ENCODE measurements at places on chromosomes 16 and 17.
A peak's percentile ranks its signal among the peaks of the same experiment; 100 is the strongest.

DNA sequence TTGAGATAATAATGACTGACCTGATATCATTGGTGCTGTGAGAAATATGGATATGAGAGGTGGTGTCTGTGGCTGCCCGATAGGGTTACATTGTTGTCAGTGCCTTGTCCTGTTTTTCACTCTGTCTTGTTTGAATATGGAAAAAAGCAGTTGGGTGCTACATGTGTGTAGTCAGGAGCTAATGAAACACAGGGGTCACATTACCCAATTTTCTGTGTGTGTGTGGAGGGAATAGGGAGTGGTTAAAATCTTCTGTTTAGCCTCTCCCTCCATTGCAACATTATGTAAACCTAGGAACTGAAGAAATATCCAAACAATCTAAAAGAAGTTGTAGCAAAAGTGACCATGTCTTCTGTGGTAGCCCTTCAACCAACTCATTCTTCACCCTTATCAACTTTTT, 527.7 kb upstream of the SOX9 start:
- DNase-seq, result no peak

GRCh38 chr17:82519971-82520903, 705 bp downstream of the FOXK2 start:
- no peak for DNase-seq

GRCh38 chr17:21232033-21232749, 18.2 kb upstream of the TMEM11 start:
- no peak for DNase-seq

- no peak for DNase-seq
Measured at GRCh38 chr16:82560805-82561325, 65.9 kb upstream of the CDH13 start.

- no peak for DNase-seq
Measured at GRCh38 chr17:82193520-82194220, 19.0 kb downstream of the CCDC57 start.

- DNase-seq, result no peak
Measured at GRCh38 chr16:25912321-25912720, 220.6 kb downstream of the HS3ST4 start.

GRCh38 chr16:3112881-3113574, 642 bp downstream of the ZNF205 start:
- DNase-seq, result no peak

DNA sequence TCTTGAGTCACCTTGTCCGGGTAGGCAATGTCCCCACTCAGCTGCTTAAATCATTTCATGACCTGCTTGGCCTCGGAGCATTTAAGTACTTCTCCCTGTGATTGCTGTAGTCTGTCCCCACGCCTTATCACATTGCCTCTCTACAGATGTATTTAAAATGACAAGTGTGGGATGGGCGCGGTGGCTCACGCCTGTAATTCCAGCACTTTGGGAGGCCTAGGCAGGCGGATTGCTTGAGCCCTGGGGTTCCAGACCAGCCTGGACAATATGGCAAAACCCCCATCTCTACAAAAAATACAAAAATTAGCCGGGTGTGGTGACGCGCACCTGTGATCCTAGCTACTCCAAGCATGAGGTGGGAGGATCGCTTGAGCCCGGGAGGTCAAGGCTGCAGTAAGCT, 1.3 kb upstream of the GJC1 start:
- no peak for DNase-seq

DNA sequence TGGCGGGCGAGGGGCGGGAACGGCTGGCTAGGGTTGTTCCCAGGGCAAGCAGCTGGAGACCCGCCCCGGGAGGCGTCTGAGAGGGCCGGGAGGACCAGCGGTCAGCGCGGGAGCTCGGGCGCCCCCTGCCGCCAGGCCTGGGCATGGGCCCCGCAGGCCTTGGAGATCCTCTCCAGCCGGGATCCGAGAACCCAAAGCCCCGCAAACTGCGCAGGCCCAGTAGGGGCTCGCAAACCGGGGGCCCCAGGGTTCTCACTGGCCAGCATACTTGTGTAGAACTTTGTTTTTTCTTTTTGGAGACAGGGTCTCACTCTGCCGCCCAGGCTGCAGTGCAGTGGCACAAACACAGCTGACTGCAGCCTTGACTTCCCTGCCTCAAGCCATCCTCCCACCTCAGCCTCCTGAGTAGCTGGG, 20.8 kb upstream of the ZNF423 start:
- no peak for DNase-seq

DNA sequence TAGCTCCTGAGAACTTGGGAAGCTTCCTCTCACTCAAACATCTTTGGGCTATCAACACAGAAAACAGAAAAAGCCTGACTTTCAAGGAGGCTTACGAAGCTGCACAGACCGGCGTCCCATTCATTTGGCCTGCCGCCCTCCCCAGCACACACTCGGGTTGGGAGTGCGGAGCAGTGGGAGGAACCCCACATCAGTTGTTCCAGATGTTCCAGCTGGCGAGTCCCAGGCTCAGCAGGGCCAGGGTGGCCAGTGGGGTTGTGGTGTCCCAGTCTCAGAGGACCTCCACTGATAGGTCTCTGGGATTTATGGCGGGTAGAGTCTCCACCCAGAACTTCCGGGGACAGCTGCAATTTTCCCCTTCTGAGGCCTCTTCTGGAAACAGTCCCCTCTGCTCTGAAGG, 43.1 kb upstream of the DLX4 start:
- peak; percentile 53 for DNase-seq

- peak; percentile 9 for DNase-seq
Measured at GRCh38 chr17:58693208-58693607, 806 bp downstream of the RAD51C start.

DNA sequence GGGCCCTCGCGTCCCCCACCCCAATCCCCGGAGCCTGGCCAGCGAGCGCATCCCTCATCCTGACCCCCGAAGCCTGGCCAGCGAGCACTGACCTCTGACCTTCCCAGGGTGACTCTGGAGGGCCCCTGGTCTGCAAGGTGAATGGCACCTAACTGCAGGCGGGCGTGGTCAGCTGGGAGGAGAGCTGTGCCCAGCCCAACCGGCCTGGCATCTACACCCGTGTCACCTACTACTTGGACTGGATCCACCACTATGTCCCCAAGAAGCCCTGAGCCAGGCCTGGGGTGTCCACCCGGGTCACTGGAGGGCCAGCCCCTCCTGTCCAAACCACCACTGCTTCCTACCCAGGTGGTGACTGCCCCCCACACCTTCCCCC, 2.3 kb downstream of the TPSD1 start:
- DNase-seq, result no peak

- DNase-seq, result no peak
Measured at GRCh38 chr16:64696866-64697265, 425.0 kb downstream of the CDH11 start.

DNA sequence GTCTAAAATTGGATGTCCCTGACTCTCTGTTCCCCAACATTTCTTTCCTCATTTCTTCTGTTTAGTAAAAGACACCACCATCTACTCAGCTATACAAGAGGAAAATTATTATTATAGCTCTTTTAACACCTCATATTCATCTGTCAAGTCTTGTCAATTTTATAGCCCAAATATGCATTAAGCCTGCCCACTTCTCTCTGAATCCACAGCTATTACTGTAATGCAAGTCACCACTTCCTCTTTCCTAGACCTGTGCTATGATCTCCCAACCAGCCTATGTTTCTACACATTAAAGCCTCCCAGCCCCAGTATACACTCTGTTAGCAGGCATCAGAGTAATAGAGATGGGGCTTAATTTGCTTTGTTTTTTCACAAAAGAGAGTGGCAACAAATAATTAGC, 252.9 kb downstream of the GRIN2A start:
- no peak for DNase-seq

DNA sequence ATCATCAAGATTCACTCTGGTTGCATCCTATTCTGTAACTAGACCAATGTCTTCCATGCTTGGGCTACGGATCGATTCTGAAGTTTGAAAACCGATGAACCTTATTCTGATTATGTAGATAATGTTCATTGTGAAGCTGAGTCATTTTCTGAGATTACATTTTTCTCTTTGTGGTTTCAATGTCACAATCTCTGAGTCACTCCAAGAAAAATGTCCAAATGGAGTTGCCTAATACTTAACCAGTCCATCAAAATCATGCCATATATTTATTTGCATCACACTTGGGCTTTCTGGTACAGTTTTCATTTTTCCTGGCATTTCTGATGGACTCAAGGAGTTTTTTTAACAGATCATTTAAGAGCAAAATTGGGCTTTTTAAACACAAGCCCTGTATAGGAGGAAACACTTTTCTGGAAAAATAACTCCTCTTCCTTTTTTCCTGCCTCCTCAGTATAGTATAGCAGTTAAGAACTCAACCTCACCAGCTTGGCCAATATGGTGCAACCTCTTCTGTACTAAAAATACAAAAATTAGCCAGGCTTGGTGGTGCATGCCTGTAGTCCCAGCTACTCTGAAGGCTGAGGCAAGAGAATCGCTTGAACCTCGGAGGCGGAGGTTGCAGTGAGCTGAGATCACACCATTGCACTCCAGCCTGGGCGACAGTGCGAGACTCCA, 17.5 kb downstream of the CACNG3 start:
- DNase-seq, result peak; percentile 22

GRCh38 chr17:77838748-77839697, 119.5 kb upstream of the TNRC6C start:
- no peak for DNase-seq

GRCh38 chr16:51967646-51968045, 579.3 kb downstream of the TOX3 start:
- DNase-seq, result no peak

GRCh38 chr17:19780846-19781245, 32.7 kb upstream of the ALDH3A1 start:
- no peak for DNase-seq

DNA sequence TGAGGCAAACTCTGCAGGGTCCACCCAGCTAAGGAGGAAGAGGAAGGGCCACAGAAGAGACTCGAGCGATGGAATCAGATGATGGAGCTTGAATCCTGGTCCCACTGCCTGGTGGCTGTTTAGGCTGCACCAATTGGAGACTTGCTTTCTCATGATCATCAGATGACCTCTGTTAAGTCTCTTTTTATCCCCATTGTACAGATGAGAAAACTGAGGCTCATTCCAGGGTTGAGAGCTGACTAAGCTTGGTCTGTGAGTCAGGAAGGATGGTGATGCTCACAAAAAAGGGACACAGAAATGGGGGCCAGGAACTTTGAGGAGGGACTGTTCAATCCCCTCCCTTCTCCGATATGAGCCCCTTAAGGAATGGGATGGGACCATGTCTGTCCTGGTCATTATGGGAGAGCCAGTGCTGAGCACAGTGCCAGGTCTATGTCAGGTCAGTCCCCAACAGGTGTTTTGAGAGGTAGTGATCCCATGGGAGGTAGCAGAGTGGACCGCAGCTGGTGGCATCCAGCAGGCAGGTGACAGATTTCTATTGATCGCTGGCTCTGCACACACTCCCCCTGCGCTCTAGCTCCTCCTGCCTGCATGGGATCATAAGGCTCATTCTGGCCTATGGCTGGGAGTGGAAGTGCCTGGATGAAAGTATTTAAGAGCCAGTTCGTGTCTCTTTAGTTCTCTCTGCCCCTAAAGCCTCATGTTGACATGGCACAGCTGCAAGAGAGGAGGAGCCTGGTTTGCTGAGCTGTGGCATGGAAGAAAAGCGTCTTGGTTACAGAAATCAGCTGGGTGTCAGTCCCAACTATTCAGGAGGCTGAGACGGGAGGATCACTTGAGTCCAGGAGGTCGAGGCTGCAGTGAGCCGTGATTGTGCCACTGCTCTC, 27.2 kb downstream of the SNX20 start:
- DNase-seq, result no peak

Measured in fibroblast of mammary gland (primary cell).